ENCODE measurements at places on chromosomes 6 and 20.

GRCh38 chr6:41942067-41942851 is 651 bp upstream of the CCND3 start:
- DNase-seq, result no peak

- no peak for DNase-seq
Measured at GRCh38 chr20:51116765-51117686, 94.1 kb upstream of the KCNG1 start.

DNA sequence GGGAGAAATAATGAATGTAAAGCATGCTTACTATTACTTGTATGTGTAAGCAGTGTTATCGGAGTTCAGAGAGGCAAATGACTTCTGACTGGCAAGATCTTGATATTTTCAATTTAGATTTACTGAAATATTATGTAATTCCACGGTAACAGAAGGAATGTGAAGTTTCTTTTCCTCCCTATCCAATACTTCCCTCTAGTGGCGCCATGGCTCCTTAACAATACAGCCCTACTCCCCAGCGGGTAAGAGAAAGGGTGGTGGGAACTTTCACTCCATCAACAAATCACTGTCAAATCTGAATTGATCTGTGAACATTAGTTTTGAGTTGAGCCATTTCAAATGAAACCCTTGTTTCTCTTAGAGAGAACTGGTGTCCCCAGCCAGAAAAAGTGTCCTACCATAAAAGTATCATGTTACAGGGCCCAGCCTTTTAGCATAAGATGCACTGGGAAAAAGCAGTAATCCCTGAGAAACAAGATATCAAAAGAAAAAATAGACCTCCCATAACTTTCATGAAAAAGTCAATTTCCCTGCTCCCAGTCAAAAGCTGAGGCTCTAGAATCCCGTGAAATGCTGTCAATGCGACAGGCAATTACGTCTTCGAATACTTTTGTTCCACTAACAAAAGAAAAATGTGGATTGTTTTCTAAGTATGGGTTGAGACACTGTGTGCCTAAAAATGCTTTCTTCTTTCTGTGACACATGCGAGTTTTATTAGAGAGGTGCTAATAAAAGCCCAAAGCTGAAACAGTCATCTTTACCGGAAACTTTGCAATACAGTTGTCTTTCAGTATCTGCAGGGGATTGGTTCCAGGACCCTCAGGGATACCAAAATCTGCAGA is 12.9 kb downstream of the COX7A2 start:
- no peak for DNase-seq

DNA sequence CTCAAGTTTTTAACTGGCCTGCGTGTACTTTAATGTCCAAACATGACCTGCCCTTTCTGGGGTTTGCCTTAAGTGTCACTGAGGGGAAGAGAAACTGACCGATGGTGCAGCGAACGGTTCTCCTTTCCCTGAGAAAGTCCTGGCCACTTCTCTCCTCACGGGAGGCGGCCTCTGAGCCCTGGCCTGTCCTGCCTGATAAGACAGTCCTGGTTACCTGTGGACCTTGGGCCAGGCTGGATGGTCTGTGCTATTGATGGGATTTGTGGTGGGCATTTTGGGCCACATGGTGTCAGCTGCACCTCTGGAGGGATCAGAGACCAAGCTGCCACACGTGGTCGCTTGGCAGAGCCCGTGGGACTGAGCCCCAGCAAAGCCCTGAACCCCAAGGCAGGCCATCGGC is 11.6 kb upstream of the NTSR1 start:
- DNase-seq, result no peak

DNA sequence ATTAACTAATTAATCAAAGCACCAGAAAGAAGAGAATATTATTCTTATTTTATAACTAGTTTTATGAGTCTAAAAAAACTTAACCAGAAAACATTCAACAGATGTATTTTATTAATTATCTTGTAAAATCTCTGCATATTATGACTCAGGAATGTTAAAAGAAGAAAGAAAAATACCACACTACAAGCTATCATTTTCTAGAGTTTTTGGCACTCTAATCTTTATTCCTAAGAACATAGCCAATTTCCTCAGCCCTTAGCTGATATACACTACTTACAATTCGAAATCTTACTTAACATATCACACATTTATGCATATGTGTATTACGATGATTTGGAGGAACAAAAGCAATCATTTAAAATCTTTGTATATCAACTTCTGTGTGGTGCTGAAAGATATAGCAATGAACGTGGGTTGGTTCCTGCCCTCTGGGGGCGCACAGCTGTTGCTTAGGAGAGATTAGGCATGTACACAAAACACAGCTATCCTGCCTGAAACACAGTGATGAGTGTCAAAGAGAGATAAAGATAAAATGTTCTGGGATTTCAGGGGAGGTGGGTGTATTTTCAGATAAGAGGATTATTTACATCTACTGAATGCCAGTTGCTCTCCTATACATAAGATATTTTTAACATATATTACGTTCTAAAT is 404.5 kb downstream of the SYNE1 start:
- DNase-seq, result no peak

GRCh38 chr20:22428051-22428450 is 156.3 kb downstream of the FOXA2 start:
- no peak for DNase-seq

DNA sequence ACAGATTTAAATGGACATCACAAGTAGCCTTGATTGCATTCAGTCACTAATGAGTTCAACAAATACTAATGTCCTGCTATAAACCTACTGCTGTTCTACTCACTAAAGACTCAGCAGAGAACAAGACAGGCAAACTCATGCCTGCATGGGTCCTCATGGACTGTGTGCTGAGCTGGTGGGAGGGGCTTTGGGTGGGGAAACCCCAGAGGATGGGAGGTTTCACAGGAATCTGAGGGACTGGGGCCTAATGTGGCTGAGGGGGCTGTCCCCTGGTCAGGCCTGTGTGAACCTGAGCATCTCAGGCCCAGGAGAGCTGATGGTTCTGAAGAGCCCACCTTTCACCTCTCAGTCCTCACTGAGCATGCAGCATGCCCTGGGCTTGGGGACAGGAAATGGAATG is 1.4 kb downstream of the CST8 start:
- DNase-seq, result no peak

- no peak for DNase-seq
Measured at GRCh38 chr6:7100072-7100752, 7.5 kb upstream of the RREB1 start.

DNA sequence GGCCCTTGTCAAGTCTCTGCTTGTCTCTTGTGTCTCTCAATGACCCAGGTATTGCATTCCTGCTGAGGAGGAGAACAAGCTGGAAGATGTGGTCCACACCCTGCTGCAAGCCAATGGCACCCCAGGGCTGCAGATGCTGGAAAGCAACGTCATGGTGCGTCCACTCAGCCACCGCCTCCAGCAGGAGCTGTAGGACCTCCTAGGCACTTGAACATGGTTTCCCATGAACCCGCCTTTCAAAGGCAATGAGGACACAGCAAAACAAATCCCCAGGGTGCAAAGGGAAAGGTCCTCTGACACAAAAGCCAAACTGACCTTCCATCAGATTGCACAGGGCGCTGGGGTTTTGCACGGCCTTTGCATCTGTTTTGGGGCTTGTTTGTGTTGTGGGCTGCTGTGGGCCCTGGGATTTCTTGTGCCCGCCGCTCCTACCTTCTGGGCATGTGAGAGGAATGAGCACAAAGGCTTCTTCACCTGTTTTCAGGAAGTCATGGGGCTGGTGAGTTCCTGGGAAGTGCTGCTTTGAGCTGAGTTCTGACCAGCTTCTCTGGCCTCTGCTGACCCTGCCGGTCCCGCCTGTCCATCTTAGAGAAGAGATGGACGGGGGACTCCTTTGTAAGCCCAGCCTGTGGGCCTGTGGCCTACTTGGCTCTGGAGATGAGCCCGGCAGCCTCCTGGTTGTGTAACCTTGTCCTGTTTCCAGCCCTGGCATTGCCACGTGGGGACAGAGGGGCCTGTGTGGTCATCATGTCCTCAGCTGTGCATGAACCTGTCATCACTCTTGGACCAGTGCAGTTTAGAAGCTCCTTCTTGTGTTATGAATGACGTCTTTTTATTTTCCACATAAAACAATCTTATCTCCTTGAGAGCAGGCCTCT is 151.3 kb downstream of the DTNBP1 start:
- no peak for DNase-seq

GRCh38 chr6:13550656-13551055 is 23.7 kb upstream of the SIRT5 start:
- no peak for DNase-seq

Measured in NCI-H187 (cell line).